ENCODE measurements at places on chromosomes 3 and 15. TPM values are rescaled to one million over a fixed set of nuclear protein-coding genes. Genes with fewer than 3 reads are reported as not detected.
A peak's percentile ranks its signal among the peaks of the same experiment; 100 is the strongest.

GRCh38 chr15:77817434-77817833 is 184.7 kb upstream of the LINGO1 start:
- no peak for ATAC-seq

DNA sequence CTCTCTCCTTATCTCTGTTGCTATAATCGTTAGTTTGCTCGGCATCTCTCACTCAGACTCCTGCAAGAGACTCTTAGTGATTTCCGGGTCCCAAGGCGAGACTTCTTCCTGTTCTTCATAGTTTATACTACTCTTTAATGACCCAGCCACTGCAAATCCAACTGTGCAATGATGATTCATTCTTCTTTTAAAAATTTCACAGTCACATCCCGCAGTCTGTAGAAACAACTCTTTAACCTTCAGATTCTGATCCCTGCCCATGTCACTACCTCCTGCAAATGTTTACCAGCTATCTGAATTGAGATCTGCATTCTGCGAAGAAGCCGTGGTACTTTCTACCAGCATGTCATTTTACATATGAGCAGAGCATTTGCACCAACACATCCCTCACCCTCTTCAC is 2.8 kb upstream of the VGLL3 start:
- ATAC-seq = no peak

DNA sequence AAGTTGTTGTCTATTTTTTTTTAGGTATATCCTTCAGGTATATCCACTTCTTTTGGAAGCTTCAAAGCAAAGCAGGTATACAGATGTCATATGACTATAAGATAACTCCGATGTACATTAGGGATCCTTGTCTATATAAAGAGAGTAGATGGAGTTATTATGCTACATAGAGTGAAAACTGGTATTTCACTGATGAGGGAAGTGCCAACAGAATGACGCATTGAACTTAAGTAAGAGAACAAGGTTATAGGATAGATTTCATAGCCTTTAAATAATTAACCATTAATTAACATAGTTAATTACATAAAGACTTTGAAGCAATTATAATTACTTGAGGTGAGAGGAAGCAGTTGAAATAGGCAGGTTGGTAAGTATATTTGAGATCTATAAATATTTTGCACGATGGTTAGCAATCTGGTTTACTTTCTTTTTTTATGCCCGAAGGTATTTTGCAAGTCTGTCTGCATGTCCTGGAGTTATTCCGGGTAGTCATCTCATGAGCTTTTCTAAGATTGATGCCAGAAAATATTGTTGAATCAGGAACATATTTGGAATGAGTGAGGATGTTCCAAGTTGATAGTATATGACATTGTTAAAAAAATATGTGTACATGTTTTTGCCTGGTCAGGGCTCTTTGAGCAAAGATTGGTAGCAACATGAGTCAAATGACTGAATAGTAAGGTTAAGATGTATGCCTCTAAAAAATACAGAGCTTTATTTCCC is 299.5 kb upstream of the KCNMB2 start:
- ATAC-seq = no peak

Gene TEX55
- total RNA-seq = not detected

GRCh38 chr3:59426821-59427565 is 377.2 kb upstream of the CFAP20DC start:
- no peak for ATAC-seq

- no peak for ATAC-seq
These were observed 21.9 kb downstream of the ZIC4 start for GRCh38 chr3:147384210-147385058.

DNA sequence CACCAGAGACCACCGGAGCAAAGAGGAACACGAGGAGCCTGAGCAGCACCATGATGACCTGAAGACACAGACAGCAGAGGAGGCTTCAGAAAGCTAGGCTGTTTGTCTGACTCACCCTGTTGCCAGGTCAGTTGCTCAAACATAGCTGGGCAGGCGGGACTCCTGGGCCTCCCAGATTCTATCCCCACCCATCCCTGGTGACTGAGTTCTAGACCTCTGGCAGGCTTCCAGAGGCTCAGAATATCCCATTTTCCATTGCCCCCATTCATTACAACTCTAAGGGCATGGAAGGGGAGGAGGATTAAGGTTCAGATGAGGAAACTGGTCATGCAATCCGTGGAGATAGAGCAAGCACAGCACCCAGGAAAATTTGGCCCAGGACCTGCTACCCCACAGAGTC is at the start of gene CDHR4:
CDHR4 (minus strand) TSS at position 113 of the 400 bp plus-strand sequence; CDS start at position 52, 61 bp downstream.
- peak; percentile 25 for ATAC-seq

Gene C15orf61
- 6.5 TPM for total RNA-seq

DNA sequence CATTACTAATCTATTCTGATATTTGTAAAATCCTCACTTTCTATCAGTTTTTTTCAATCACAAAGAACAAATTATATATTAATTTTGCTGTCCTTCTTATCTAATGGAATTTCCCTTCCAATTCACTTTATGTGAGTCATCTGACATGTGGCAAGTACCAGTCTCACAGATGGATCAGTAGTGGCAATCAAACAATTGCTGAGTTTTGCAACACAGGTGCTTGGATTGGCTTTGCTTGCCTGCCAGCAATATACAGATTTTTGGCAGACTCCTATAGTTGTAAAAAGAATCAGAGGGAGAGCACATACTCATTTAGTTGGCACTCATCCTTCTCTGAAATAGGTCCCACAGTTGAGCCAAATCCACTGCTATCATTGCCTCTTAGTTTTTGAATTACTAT is 83.7 kb downstream of the BCHE start:
- ATAC-seq = no peak

Gene SPINT1
- 3.0 TPM for total RNA-seq

GRCh38 chr3:132268956-132269355 is 48.3 kb upstream of the ACP3 start:
- ATAC-seq = no peak

- ATAC-seq = no peak
These were observed 84.3 kb downstream of the MTHFS start for GRCh38 chr15:79812541-79812940.

DNA sequence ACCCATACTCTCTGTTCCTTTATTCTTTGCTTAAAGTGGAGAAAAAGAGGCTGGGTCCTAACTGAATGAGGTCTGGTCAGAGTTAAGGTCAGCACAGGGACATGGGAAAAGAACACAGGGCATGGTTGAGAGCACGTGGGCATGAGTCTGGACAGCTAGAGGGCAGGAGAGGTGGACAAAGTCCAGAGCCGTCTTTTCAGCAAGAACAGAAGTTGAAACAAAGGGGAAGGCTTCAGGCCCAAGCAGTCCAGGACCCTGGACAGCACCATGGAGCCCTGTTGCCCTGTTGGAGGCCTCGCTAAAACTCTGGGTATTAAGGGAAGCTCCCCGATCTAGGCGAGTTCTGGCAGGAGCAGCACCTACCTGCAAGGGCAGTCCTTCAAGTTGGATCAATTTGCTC is 50.7 kb downstream of the XYLB start:
- no peak for ATAC-seq

Gene SCAANT1
- total RNA-seq = not detected

GRCh38 chr15:73930371-73930770 is 4.1 kb downstream of the LOXL1 start:
- no peak for ATAC-seq

GRCh38 chr3:21377071-21377769 is 373.8 kb downstream of the ZNF385D start:
- ATAC-seq = no peak

GRCh38 chr15:101844916-101845315 is 32.9 kb downstream of the OR4F15 start:
- no peak for ATAC-seq

GRCh38 chr3:49627634-49628033 is 46.5 kb upstream of the APEH start:
- no peak for ATAC-seq

DNA sequence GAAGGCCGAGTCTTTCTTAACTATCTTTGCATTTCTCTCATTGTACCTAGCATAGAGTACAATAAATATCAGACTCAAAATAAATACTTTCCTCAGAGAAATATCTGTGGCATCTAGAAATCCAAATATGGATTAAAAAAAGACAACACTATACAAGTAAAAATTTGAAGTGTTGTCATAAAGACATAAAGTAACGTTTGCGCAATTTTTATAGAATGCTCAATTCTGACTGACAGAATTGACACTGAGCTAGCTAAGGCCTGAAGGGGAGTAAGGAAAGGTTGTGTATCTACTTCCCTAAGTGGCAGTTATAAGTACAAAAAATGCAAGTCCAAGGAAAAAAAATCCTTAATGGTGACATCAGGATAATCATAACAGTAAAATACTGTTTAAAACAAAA is 1.1 kb downstream of the SEC11A start:
- no peak for ATAC-seq

DNA sequence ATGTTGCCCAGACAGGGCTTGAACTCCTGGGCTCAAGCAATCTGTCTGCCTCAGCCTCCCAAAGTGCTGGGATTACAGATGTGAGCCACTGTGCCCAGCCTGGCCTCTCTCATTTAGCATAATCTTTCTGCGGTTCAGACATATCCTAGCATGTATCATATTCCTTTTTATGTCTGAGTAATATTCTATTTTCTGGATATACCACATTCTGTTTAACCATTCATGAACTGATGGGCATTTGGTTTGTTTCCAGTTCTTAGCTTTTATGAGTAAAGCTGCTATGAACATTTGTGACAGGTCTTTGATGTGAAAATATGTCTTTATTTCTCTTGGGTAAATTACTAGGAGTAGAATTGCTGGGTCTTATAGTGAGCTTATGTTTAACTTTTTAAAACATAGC is 23.5 kb downstream of the FAM81A start:
- no peak for ATAC-seq

Gene C3orf85
- not detected for total RNA-seq

GRCh38 chr15:52158084-52158765 is 33.0 kb downstream of the GNB5 start:
- no peak for ATAC-seq

Gene MYRIP
- total RNA-seq = 6.3 TPM

Gene TNFAIP8L3
- 17.1 TPM for total RNA-seq

DNA sequence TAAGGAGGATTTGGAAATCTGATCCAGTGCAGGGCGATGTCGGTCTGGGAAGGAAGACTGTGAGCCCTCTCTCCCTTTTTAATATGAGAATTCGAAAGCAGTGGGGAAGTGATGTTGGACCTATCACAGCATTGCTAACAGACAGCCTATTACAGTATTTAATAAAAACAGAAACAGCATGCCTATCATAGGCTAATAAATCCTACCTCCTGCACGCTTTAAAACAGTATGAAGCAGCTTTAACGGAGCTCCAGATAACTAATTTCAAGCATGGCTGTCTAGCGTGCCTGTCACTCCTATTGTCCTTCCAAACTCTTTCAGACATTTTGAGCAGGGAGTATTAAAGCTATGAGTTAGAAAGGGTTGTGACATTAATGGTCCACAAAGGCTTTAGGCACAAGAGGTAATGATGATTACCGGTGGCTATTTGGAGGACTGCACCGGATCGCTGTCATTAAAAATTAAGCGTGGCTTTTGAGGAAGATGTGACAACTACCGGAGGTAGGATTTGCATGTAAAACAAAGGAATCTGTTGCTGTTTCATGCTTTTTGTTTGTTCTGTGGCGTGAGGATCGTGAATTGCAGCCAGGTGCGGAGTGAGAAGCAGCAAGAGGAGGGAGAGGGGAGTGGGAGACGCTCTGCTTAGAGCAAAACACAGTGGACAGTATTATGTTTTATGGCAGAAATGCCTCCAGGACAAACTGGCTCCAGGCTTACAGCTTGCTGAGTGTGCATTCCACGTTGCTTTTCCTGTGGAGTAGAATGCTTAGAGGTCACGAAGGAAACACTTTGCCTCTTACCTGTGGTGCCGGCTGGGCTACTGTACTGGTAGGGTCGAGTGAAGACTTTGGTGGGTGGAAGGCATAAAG is at the start of gene KCNMB2:
KCNMB2 (plus strand) TSS at position 226 of the 869 bp plus-strand sequence.
- peak; percentile 43 for ATAC-seq

Gene C3orf33
- 2.3 TPM for total RNA-seq

Gene IL20RB
- total RNA-seq = 1.2 TPM

DNA sequence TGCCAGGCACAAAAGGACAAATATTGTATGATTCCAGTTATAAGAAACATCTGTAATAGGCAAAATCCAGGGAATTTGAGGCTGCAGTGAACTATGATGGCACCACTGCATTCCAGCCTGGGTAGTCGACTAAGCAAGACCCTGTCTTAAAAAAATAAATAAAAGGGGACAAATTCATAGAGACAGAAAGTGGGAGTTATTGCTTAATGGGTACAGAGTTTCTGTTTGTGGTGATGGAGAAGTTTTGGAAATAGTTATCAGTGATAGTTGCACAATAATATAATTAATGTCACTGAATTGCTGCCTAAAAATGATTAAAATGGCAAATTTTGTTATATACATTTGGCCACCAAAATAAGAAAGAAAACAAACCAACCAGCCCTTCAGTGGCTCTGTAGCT is 27.6 kb upstream of the CNBP start:
- ATAC-seq = peak; percentile 61

- no peak for ATAC-seq
These were observed 52.5 kb downstream of the CEMIP start for GRCh38 chr15:80831606-80832224.

GRCh38 chr3:11238880-11239279 is 33.3 kb upstream of the ATG7 start:
- ATAC-seq = no peak

Gene SLCO2A1
- 10.4 TPM for total RNA-seq

Gene SH2D7
- not detected for total RNA-seq

DNA sequence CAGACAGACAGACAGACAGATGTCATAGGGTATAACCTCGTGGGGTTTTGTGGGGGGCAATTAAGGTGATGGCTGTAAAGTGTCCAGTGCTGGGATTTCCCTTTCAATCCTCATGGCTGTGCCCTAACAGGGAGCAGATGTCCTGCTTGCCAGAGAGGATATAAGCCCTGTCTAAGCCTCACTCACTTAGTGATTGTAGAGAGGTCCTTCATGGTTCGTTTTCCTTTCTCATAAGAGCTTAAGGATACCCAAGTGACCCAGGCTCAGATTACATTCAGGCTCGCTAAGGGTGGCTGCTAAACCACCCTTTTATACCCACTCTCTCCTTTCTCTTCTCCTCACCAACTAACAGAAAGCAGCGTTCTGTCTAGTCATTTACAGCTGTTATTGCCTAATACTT is 19.2 kb downstream of the LYSMD2 start:
- no peak for ATAC-seq
